Renal cortical epithelial cell (primary cell): ENCODE measurements at places on chromosomes 12 and 14.

GRCh38 chr12:112443916-112444315 lies 25.2 kb downstream of the PTPN11 start:
- DNase-seq: no peak

GRCh38 chr12:6430124-6430989 lies 14.4 kb upstream of the CD27 start:
- peak; percentile 96 for DNase-seq

DNA sequence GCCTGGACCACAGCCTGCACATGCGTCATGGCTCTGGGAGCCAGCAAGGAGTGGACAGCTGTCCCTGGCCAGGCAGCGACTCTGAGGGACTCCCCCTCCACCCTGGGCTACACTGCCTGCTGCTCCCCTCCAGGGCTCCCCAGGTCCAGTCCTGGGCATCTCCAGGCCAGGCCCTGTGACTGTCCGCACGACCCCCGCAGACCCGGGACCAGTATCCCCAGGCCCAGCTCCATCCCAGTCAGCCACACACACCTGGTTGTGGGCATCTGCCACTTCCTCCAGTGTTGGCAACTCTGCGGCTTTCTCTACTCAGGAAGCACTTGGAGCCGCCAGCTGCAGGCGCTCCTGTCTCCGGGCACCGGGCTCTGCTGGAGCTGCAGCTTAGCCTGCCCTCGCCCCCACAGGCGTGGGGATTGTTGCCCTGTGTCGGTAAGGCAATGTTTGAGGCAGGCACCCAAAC lies 2.4 kb downstream of the ULK1 start:
- no peak for DNase-seq

GRCh38 chr12:3078086-3078820 lies 1.1 kb downstream of the TSPAN9 start:
- DNase-seq: no peak

- DNase-seq: no peak
These were observed 1435.3 kb downstream of the LRFN5 start for GRCh38 chr14:43041976-43042375.

- DNase-seq: peak; percentile 89
These were observed 17.3 kb downstream of the TNFAIP2 start for GRCh38 chr14:103140316-103141109.

DNA sequence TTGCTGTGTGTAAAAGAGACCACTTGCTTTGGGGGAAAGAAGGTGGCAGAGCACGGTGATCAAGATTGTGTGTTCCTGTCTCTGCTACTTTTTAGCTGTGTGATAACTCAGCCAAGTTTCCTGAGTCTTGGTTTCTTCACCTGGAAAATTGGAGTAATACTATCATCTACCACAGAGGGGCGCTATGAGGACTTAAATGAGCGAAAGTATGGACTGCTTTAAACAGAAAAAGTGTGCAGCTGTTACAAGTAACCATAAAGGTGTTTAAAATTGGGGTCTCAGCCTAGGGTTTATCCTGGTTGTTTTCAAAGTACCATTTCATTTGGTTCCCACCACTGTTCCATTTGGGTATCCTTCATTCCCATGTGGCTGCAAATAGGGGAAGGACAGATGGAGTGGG lies 65.9 kb upstream of the WSCD2 start:
- DNase-seq: peak; percentile 1

DNA sequence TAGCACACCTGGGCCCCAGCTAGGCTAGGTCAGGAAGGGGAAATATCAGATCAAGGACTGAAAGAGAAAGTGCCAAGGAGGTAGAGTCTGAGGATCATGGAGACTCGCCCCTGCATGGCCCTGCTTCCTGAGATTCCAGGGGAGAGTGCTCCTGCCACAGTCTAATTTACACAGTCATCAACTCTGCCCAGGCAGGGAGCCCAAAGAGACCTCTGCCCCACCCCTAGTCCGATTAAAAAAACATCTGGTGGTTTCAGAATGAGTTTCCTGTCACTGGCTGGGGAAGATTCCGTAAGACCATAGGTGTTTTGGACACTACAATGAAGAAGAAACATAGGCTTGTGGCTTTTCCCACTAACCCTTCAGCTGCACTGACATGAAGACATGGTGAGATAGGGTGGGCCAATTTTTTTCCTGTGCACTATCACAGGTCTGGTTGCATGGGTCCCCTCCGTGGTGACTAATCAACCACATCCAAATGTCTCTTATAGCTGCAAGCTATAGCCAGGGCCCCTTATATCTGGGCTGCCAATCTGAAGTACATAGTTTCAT lies 31.5 kb upstream of the GZMB start:
- no peak for DNase-seq

GRCh38 chr12:19158923-19159322 lies 29.4 kb downstream of the PLEKHA5 start:
- DNase-seq: peak; percentile 70

DNA sequence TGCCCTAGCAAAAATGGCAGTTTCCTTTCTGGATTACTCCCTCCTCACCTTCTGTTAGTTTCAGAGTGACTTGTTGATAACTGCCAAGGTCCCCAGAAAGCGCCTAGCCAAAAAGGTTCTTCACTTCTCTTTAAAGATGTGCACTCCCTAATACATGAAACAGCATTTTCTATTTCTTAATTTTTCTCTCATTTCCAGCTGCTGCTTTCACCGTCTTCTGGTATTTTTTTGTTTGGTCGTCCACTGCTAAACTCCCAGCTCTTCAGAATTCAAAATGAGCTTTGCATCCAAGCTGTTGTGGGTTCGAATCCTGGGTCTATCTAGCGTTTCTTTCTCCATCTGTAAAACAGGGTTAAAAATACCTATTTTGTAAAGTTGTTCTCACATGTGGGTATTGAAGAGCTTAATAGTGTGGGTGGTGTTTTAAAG lies 397 bp upstream of the BORCS5 start:
- DNase-seq: no peak

DNA sequence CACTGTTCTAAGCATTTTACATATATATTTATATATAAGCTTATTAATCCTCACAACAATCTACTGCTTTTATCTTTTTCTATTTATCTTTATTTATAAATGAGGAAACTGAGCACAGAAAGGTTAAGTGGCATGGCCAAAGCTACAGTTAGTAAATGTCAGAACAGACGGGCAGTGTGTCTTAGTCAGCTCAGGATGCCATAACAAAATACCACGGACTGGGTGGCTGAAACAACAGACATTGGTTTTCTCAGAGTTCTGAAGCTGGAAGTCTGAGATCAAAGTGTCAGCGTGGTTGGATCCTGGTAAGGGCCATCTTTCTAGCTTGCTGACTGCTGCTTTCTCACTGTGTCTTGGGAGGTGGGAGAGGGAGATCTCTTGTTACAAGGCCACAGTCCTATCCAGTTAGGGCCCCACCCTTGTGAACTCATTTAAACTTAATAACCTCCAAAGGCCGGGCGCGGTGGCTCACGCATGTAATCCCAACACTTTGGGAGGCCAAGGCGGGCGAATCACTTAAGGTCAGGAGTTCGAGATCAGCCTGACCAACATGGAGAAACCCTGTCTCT lies 19.8 kb downstream of the RPGRIP1 start:
- DNase-seq: no peak

GRCh38 chr14:34461334-34462131 lies 507 bp downstream of the SPTSSA start:
- peak; percentile 45 for DNase-seq

- DNase-seq: no peak
These were observed 8.4 kb upstream of the GLIPR1 start for GRCh38 chr12:75471902-75472890.
